Stimulated activated CD4-positive, alpha-beta T cell treated with anti-CD3 and anti-CD28 coated beads, TNF-alpha, amount 100 ng/mL, for 4 hours (primary cell): ENCODE measurements at places on chromosomes 16 and 17.

DNA sequence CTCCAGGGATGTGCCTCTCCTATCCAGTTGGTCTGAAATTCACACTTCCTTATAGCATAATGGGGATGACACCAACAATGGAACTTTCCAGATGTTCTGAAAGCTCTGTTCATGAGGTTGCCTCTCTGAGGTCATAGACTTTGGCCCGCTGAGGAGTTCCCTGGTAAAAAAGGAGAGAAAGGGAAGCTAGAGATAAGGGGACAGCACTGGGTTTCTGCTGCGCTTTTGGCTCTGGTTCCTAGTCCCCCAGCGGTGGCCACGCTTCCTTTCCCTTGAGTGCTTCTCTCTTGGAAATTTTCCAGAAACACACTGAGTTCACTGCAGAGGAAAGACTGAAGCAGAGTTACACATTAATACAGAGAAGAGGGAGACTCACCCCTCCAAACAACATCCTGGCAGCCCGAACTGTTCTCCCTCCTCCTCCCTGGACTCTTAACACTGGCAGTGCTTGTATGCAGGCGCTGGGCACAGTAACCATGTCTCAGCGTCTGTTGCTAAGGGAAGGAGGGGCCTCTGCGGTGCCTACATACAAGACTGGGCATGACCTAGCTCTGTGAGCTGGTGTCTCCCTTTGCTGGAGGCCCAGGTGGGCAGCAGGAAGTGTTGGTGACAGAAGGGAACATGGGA lies at the start of gene DNAH3:
DNAH3 (minus strand) TSS at position 472 of the 627 bp plus-strand sequence. CDS start 527 bp downstream, outside the sequence.
- no peak for DNase-seq

DNA sequence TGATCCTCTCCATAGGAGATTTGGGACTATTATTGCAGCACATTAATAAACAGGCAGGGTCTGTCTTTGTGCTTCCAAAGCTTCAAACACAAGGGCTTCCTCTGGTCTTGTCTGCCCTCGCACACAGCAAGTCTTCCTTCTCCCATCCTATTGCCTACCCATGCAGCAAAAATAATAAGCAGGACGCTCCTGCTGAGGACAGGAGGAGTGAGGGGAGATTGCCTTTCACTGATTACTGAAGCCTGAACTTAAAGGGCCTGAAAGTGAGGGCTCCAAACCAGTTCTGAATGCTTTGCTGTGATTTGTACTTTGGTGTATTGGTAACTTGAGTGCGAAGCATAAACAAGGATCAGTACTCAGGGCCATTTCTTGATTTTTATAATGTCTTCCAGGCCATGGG lies 197.6 kb upstream of the XYLT1 start:
- no peak for DNase-seq

DNA sequence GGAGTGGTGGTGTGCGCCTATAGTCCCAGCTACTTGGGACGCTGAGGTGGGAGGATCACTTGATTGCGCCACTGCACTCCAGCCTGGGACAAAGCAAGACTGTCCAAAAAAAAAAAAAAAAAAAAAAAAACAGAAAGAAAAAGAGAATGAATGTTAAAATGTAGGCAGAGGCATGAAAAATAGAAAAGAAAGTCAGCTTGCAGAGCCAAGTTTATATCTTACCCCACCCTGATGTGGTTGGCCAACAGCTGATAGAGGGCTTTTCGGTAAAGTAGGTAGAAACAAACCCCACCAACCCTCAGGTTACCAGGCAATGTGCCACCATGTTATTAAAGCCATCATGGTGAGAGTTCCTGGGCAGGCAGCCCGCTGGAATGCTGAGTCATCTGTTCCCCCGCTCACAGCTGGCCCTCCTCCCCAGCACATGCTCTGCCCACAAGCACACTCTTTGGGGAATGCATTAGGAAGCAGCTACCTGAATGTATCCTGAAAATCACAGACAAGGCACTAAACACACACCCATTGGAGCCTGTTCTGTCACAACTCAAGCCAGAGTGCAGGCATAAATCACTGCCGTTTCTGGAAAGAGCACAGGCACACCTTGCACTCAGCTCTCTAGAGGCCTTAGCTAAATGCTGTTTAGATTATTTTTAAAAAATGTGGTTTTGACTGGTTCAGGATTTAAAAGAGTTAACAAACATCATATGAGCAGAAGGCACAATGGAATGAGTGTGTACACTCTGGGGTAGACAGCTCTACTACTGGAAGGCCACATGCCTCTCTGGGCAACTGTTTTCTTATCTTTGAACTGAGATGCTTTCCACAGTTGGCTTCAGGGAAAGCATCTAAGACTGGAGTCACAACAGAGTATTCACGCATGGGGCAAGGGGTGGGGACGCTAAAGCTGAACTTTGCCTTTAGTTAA lies 128.5 kb downstream of the PARN start:
- DNase-seq = no peak

DNA sequence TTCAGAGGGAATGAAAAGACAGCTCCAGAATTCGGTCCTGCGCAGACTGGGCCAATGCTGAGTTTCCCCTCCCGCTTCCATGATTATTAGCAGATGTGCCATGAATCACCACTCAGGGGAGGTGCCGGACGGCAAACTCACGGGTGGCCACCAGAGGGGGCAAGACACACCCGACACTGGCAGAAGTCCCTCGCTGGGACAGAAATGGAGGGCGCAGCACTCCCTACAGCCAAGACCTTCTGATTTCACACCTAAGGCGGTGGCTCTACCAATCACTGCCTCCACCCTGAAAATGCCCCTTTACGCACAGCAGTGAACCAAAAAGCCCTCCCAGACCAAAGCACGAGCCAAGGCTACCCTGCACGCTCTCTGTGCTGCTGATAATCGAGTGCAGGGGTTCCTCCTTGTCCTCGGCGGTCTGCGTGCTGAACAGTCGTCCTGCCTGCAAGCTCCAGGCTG lies 26.8 kb downstream of the TRAP1 start:
- peak; percentile 71 for DNase-seq

DNA sequence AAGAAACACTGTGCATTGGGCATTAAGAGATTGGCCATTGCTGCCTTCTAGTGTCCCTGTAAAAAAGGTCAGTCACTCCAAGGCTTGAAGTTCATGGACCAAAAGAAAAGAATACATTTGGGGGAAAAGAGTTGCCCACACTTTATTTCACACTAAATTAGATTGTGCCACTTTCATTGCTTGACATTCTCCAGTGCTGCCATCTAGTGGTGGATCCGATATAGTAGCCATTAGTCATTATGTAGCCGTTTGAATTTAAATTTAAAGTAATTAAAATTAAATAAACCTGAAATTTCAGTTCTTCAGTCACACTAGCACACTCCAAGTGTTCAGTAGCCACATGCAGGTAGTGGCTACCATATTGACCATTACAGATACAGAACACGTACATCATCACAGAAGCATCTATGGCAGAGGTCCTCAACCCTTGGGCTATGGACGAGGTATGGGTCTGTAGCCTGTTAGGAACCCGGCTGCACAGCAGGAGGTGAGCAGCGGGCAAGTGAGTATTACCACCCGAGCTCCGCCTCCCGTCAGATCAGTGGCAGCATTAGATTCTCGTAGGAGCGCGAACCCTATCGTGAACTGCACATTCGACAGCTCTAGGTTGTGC lies 21.9 kb upstream of the CDH5 start:
- no peak for DNase-seq

- no peak for DNase-seq
Measured at GRCh38 chr17:16911141-16911937, 60.6 kb downstream of the TNFRSF13B start.

- no peak for DNase-seq
Measured at GRCh38 chr16:70391881-70392481, 45.3 kb downstream of the DDX19A start.

GRCh38 chr17:6035801-6036394 lies 34.3 kb upstream of the WSCD1 start:
- DNase-seq = no peak

GRCh38 chr16:68022278-68022727 lies 729 bp downstream of the DDX28 start:
- DNase-seq = no peak

- DNase-seq = no peak
Measured at GRCh38 chr17:45106096-45106495, 26.2 kb downstream of the PLCD3 start.

DNA sequence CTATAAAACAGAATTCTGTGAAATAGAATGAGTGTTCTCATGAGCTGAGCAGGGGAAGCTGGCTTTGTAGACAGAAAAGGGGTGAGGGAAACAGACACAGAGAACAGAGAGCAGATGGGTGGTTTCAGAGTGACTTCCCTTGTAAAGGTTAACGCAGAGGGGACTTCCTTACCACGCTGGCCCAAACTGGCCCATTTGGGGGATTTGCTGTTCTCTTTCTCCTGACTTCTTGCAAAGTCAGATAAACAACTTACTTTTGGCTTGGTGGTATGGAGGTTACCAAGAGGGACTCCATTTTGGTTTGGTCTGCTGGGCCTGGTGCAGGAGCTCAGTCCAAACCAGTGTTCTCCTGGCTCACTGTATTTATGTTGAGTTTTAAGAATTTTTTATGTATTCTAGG lies 48.4 kb downstream of the SEC14L1 start:
- no peak for DNase-seq

GRCh38 chr16:1416521-1416941 lies 2.0 kb upstream of the UNKL start:
- no peak for DNase-seq

- no peak for DNase-seq
Measured at GRCh38 chr16:56451753-56452689, 667 bp downstream of the OGFOD1 start.

DNA sequence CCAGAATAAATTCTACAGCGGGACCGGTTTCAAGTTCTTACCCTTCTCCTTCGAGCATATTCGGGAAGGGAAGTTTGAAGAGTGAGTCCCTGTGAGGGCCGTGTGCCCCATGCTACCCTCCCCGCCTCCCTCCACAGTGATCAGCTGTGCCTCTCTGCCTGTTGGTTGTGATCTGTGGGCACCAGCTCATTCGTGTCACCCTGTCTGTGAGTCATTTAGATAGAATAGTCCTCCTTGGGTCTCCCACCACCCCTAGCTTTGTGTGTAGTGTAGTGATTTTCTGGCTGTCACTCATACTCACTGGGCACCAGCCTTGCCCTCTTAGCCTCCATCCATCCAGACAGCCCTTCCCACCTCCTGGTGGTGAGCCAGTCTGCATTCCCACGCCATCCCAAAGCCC lies 15.0 kb upstream of the NAGLU start:
- DNase-seq = no peak

- DNase-seq = no peak
Measured at GRCh38 chr16:87541872-87542234, 49.0 kb upstream of the ZCCHC14 start.

DNA sequence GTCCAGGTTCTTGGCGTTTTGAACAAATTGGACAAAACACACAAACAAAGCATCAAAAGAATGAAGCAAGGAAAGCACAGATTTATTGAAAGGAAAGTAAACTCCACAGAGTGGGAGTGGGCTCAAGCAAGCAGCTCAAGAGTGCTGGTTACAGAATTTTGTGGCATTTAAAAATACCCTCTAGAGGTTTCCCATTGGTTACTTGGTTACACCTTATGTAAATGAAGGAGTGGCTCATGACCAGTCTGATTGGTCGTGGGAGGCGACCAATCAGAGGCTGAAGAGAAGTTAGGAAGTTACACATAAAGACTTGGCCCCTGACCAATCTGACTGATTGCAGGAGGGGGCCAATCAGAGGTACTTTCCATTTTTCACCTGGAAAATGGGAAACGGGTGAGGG lies 1373.8 kb upstream of the GOT2 start:
- no peak for DNase-seq

DNA sequence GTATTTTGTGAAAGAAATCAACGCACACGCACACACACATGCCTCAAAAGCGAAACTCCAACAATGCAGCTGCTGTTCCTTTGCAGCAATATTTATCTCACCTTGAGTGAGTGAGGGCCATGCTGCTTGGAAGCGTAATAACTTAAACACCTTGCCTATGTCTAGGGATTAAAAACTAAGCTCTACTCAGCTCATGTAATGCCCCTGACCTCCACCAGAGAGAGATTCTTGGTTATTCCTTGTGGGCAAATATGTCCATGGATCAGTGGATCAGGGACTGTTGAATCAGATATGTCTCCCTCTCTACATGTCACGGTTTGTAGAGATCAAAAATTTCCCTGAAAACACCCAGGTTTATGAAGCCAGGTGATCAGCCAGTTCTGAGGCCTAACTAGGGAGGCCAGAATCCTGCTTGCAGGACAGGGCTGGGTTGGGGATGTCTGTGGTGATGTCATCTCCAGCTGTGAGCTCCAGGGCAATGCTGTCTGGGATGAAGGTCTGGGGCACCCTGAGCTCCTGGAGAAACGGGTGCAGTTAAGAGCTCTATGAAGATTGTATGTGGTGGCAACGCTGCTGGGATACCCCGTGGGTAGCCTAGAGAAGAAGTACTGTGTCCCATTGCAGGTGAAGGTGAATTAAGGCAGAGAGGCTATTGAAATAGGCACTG lies 149.4 kb downstream of the KCNJ12 start:
- no peak for DNase-seq

GRCh38 chr17:47633996-47634395 lies 15.7 kb upstream of the KPNB1 start:
- no peak for DNase-seq

DNA sequence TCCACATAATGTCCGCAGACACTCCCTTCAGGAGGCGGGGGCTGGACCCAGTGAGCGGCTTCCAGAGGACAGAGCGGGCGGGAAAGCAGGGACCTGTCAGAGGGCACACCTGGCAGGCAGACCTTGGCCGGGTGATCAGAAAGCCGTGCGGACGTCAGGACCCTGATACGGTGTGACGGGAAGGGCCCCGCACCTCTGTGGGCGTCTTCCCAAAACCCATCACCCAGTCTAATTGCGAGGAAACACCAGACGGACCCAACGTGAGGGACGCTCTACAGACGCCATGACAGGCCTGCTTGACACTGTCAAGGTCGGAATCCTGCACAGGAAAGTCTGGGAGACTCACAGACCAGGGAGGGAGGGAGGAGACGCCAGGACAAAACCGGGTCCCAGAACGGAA lies 8.4 kb downstream of the LMF1 start:
- DNase-seq = no peak

DNA sequence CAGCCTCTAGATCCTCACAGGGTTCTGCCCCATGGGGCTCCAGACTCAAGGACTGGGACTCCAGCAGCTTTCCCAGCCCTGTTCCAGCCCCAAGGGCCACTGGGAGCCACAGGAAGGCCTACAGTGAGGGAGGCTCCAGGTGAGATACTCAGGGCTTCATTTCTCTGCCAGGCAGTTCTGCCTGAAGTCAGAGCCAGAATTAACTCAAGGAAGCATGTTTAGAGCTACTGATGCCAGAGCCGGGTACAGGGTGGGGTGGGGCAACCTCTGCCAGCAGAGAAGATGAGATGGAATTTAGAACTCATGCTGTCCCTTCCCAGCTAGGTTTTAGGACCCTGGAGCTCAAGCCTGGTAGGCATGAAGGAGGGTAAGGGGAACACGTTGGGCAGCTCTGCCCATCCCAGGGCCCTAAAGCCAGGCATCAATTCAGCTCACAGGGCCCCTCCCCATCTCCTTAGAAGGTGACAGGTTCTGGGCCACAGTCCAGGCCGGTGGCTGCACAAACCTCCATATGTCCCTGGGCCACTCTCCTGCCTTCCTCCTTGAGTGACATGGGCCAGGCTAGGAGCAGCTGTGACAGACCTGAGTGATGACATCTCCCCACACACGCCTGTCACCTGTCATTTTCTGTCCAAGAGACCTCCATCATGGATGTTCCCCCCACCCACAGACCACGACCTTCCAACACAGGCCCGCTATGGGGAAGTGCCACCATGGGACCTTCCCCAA lies 24.5 kb upstream of the SPPL2C start:
- DNase-seq = no peak
